Mammary epithelial cell (primary cell): ENCODE measurements at places on chromosomes 1 and 21.

GRCh38 chr1:51072043-51072439, 30.0 kb upstream of the C1orf185 start:
- no peak for DNase-seq

GRCh38 chr1:37875833-37876232, 16.4 kb upstream of the MTF1 start:
- DNase-seq = peak; percentile 38

DNA sequence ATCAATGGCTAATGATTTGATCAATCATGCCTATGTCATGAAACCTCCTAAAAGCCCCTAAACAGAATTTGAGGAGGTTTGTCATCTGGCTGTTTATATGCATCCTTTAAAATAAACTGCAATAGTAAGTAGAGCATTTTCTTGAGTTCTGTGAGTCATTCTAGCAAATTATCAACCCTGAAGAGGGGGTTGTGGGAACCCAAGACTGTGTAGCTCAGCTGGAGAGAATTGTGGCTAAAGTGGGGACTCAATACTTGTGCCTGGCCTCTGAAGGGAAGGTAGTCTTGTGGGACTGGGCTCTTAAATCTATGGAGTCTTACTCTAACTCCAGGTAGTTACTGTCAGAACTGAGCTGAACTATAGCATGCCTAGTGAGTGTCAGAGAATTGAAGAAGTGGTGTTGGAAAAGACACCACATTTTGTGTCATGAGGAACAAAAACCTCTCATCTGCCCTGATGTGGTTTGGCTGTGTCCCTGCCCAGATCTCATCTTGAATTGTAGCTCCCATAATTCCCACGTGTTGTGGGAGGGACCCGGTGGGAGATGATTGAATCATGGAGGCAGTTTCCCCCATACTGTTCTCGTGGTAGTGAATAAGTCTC, 402.4 kb downstream of the USH2A start:
- no peak for DNase-seq

- DNase-seq = no peak
Measured at GRCh38 chr1:187018291-187018690, 189.5 kb downstream of the PLA2G4A start.

GRCh38 chr1:170077926-170078325, 3.4 kb upstream of the KIFAP3 start:
- no peak for DNase-seq

GRCh38 chr21:45531393-45532215, 10.6 kb downstream of the SLC19A1 start:
- DNase-seq = no peak

DNA sequence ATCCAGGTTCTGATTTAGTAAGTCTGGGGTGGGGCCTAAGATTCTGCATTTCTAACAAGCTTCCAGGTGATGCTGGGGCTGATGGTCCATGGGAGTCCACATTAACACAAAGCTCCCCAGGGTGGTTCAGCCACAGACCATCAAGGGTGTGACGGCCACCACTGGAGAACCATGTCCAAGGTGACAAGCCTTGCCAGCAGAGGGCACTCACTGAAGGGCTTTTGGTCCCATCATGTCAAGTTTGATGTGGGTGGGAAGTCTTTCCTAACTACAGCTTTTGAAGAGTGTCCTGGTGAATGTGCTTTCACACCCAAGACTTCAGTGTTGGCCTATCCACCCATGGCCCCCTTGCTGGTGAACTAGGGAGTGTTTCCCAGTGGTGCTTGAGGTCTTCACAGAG, 67.1 kb downstream of the UBE2T start:
- no peak for DNase-seq

GRCh38 chr1:62068416-62068843, 126.2 kb upstream of the L1TD1 start:
- no peak for DNase-seq

- DNase-seq = no peak
Measured at GRCh38 chr1:33617451-33617850, 145.0 kb downstream of the ZSCAN20 start.

GRCh38 chr1:67170751-67171573, 4.7 kb downstream of the IL23R start:
- no peak for DNase-seq

DNA sequence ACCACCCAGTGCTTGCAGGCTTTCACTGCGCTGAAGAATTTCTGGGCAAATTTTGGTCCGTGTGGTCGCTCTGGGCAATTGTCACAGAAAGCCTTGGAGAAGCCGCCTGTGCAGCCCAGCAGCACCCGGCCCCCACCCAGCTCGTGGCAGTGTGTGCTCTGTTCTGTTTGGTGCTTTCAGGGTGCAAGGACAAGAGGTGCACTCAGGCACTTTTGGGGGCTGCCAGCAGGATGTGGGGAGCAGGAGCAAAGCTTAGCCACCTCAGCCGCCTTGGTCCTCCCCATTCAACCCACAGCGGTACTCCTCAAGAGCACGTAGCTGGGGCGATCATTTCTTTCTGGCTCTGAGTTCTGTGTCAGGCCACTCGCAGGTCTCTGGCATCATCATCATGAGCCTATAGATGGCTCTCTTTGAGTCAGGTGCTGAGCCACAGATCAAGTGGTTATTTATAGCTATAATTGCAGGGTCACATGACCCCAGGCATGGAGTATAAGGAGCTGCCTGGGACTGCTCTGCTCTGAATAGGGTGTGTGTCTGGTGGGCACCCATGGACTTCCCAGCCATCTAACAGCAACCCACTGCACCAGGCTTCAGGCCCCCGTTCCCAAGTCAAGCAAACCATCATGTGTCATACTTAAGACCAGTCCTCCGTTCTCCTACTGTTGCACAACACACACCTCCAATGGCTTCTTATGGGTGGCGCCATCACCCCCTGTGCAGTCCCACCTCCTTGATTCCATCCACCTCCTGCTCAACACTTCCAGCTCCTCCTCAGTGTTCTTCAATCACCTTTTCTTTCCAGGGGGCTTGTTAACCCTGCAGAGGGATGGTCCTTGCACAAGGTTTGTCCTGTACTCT, 18.1 kb upstream of the TENT5C start:
- DNase-seq = no peak

DNA sequence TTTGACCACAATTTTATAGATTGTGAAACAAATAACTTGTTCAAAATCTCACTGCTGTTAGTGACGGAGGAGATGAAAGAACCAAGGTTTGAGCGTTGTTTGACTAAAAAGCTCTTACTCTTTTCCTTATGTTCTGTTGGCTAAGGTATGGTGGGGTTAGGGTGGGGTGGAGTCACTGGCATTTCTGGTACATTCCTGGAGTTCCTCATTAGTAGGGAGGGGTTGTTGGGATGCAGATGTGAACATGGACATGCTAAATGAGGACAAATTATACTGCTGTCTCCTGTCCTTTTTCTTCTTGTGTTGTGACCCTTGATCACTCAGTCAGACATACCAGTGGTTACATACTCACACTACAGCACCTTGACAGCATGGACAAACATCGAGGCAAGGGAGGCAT, 26.2 kb upstream of the CD1D start:
- no peak for DNase-seq

DNA sequence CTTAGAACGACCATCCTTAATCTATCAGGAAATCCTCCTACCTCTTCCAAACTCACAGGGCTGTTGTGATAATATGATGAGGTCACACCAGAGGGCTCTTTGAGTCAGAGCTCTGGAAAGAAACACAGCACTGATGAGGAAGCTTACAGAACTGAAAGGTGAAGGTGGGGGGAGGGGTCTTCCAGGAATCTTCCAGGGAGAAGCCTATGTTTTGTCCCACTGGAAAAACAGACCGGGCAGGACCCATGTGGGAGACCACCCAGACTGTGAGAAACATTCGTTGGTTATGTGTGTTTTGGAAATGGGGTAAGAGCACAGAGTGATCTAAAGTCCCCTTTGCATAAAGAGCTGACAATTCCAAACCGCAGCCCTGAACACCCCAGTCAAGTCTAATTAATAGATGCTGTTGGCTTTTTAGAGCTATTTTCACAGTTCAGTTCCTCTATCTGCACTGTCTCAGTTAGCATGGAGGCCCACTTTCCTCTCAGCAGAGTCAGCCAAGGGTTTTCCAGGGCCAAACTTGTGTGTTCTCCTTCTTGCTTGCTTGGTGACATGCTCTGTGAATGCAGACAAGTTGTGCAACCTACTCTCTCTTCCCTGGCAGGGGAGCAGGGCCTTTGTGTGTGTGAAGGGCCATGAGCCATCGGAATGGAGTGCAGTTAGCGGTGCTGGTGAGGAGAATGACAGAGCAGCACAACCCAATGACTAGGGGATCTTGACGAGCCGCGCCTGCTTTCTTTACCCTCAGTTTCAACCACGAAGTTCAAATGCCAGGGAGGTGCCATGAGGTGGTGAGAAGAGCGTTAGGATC, 12.3 kb downstream of the PHLDA3 start:
- peak; percentile 98 for DNase-seq

DNA sequence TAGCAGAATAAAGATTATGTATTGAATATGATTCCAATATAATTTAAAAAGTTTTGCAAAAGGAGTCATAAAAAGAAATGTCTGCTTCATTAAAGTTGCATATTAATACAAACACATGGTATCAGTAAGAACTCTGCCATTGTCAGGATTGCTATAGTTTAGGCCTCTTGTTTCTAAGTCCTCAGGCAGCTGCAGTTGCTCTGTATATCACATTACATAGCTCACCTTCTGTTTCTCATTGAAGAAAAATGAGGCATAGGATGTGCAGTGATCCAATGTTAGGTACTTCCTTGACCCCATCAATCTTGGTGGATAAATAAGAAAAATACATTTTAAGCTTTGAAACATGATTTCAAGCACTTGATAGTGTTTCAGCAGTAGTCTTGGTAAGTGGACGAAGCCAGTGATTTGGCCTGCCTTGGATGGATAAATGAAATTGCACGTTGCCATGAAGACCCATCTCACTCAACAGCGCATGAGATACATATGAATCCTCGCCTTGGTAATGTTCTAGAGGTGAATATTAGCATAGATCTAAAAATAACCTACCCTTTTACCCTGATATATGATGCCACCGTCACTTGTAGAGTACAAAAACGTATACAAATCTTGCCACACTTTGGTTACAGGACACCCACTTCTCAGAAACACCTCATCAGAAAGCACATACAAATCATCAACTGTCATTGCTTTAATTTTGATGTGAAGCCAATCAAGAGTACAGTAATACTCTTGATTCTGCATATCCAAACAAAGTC, 25.3 kb downstream of the ZFYVE9 start:
- DNase-seq = no peak

GRCh38 chr1:99943223-99943794, 26.5 kb upstream of the SLC35A3 start:
- peak; percentile 35 for DNase-seq

- no peak for DNase-seq
Measured at GRCh38 chr1:77415579-77415978, 133.8 kb downstream of the AK5 start.

DNA sequence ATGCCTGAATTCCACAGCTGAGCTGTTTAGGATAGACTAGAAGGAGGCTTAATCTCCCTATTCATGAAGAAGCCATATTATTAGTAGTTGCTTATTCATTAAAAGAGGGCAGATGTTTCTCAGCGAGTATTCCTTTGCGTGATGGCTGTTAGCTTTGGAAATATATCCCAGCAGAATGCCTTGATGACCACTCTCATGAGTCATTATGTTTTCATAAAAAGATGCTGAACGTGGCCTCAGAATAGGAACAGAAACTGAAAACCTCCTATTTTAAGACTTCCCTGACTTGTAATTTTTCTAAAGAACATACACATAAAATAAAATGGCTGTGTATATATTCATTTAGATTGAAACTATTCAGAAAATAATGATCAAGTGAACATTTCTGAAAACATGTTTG, 9.6 kb upstream of the PLA2G4A start:
- DNase-seq = no peak

DNA sequence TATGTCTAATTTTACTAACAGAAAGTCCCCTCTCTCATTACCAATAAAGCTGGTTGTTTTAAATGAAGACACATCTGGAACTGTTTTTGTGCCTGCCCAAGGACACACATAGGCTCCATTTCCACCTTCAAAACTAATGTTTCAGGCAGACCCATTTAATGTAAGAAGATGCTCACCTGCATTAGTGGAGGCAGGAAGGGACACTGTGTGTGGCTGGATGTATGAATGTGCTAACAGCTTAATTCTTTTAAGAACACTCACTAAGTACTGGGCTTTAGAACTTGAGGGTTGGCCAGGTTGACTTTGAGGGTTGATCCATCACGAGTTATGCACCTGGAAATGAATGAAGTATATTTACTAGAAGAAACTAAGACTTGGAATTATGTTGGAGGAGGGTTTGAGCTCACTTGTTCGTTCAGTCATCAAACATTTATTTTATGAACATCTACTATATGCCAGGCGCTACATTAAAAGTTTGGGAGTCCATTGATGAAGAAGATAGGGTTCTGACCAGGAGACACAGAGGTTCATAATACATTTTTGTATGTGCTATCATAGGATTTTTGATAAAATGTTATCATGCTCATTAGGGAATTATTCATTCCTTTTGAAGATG, 5.4 kb downstream of the JUN start:
- DNase-seq = no peak

DNA sequence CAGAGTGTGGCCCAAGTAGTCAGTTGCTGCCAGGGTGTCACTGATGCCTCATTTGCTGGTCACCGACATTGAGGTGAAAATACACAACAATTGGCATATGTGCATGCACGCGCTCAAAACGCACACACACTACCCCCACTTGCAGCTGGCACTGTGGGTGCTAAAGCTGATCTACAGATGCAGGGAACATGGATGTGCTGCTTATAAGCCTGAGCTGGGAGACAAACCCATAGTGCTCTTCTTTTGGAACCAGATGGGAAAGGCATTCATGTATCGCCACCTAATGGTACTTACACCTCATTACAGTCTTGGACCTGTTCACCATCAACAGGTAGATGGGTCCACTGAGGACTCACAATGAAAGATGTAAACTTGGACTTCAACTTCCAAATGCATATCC, 70.3 kb upstream of the CAMK1G start:
- peak; percentile 55 for DNase-seq

GRCh38 chr1:20440785-20441200, 45.2 kb downstream of the CAMK2N1 start:
- peak; percentile 24 for DNase-seq

GRCh38 chr1:24250791-24251190, 63.7 kb upstream of the IFNLR1 start:
- no peak for DNase-seq

GRCh38 chr1:19110257-19110927, 99.7 kb downstream of the UBR4 start:
- no peak for DNase-seq

GRCh38 chr1:30283199-30283962, 440.0 kb downstream of the MATN1 start:
- no peak for DNase-seq

DNA sequence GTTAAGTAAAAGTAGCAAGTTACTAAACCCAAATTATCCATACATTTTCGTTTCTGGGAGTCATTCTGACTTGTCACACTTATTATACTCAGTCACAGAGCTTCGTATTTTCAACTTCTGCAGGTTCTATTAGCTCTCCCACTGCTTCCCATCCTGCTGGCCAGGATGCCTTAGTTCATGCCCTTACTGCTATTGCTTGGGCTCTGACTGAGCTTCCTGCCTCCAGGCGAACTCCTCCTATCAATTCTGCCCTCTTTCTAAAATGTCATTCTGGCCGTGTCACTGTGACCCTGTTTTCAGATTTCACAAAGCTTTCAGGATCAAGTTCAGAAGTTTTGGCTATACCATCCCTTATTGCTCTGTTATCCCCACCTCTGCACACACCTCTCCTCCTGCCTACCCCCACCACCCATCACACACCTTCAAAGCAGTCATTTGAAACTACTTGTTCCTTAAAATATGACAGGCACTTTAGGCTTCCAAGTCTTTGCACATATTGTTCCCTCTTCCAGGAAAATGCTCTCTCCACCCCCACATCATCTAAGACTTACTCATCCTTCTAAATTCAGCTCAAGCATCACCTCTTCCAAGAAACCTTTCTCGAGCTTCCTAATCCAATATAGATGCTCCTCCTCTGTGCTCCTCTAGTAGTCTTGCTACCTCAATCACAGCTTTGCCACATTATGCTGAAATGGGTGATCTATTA, 278.0 kb downstream of the BRINP2 start:
- peak; percentile 16 for DNase-seq
